ENCODE measurements at places on chromosomes 11 and 22.
A peak's percentile ranks its signal among the peaks of the same experiment; 100 is the strongest.

- no peak overlapping the region for H3K27ac ChIP-seq
- H3K27me3 ChIP-seq = no peaks in the 10 kb centered on the region
- no peak for DNase-seq
- peaks cover 12% of the 10 kb centered on the region for H3K4me1 ChIP-seq
- no peak overlapping the region for H3K4me3 ChIP-seq
Measured at GRCh38 chr22:43819931-43820640, 8.0 kb upstream of the EFCAB6 start.

- DNase-seq = no peak
- H3K36me3 ChIP-seq = peaks cover 5% of the 10 kb centered on the region
- H3K4me3 ChIP-seq = no peak overlapping the region
- no peak overlapping the region for H3K27ac ChIP-seq
- H3K27me3 ChIP-seq = no peaks in the 10 kb centered on the region
Measured at GRCh38 chr22:44291265-44291664, 21.5 kb downstream of the SHISAL1 start.

- H3K27me3 ChIP-seq = no peaks in the 10 kb centered on the region
- no peak overlapping the region for H3K4me3 ChIP-seq
- H3K27ac ChIP-seq = no peak overlapping the region
- peaks cover 15% of the 10 kb centered on the region for H3K4me1 ChIP-seq
Measured at GRCh38 chr11:84865257-84865656, 761.9 kb downstream of the DLG2 start.

GRCh38 chr11:66139817-66140404, 69.8 kb downstream of the PACS1 start:
- H3K4me1 ChIP-seq = peaks cover 5% of the 10 kb centered on the region
- H3K4me3 ChIP-seq = no peak overlapping the region
- DNase-seq = no peak
- H3K36me3 ChIP-seq = no peaks in the 10 kb centered on the region
- no peak overlapping the region for H3K27ac ChIP-seq

DNA sequence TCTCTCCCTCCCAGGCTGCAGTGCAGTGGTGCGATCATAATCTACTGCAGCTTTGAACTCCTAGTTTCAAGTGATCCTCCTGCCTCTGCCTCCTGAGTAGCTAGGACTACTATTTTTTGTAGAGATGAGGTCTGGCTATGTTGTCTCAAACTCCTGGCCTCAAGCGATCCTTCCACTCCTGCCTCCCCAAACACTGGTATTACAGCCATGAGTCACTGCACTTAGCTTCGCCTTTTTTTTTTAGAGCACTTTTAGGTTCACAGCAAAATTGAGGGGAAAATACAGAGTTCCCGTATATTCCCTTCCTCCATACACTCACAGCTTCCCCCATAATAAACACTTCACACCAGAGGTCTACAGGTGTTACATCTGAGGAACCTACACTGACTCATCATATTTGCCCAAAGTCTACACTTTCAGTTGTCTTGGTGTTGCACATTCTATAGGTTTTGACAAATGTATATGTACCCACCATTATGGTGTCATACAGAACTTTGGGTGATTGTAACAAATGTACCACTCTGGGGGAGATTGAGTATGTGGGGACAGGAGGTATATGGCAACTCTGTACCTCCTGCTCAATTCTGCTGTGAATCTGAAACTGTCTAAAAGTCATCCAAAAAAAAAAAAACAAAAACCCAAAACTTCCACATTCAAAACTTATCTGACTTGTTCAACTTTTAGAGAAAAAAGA, 11.3 kb upstream of the SLC37A4 start:
- H3K36me3 ChIP-seq = no peaks in the 10 kb centered on the region
- no peak overlapping the region for H3K27ac ChIP-seq
- H3K27me3 ChIP-seq = no peaks in the 10 kb centered on the region
- DNase-seq = no peak
- H3K4me1 ChIP-seq = peaks cover 14% of the 10 kb centered on the region
- no peak overlapping the region for H3K4me3 ChIP-seq

GRCh38 chr11:125020342-125020741, 42.8 kb upstream of the SLC37A2 start:
- DNase-seq = no peak
- H3K4me3 ChIP-seq = no peak overlapping the region
- H3K36me3 ChIP-seq = no peaks in the 10 kb centered on the region
- no peak overlapping the region for H3K27ac ChIP-seq
- H3K27me3 ChIP-seq = no peaks in the 10 kb centered on the region

GRCh38 chr11:123261345-123262106, 66.5 kb upstream of the CLMP start:
- H3K36me3 ChIP-seq = no peaks in the 10 kb centered on the region
- no peak overlapping the region for H3K27ac ChIP-seq
- H3K4me3 ChIP-seq = no peak overlapping the region
- DNase-seq = peak; percentile 90
- no peaks in the 10 kb centered on the region for H3K4me1 ChIP-seq
- H3K27me3 ChIP-seq = peaks cover 9% of the 10 kb centered on the region

DNA sequence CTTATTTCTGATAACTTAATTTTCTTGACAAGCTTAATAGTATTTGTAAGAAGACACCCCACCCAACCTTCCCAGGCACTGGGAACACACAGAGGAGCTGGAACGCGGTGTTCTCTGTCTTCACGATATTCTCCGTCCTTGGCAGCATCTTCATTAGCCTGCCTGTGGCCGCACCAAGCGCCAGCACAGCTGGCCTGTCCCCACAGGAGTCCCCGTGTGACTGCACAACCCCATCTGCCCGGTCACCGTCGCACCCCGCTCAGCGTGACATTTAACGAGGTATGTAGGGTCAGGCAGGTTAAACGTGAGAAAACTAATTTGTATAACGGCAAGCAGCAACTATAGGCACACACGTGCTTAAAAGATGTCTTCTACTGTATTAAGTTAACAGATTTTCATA, 293.3 kb downstream of the BRD1 start:
- peaks cover 32% of the 10 kb centered on the region for H3K4me1 ChIP-seq
- DNase-seq = peak; percentile 14
- no peaks in the 10 kb centered on the region for H3K36me3 ChIP-seq

GRCh38 chr11:126172596-126173038, 38.8 kb downstream of the RPUSD4 start:
- no peak overlapping the region for H3K4me3 ChIP-seq
- H3K27me3 ChIP-seq = no peaks in the 10 kb centered on the region
- H3K4me1 ChIP-seq = no peaks in the 10 kb centered on the region
- no peak for DNase-seq
- H3K36me3 ChIP-seq = no peaks in the 10 kb centered on the region

GRCh38 chr11:72363112-72363511, 71.2 kb downstream of the CLPB start:
- H3K27me3 ChIP-seq = no peaks in the 10 kb centered on the region
- H3K4me1 ChIP-seq = no peaks in the 10 kb centered on the region
- H3K4me3 ChIP-seq = no peak overlapping the region
- H3K36me3 ChIP-seq = no peaks in the 10 kb centered on the region

GRCh38 chr22:44537015-44537414, 39.0 kb upstream of the RTL6 start:
- no peaks in the 10 kb centered on the region for H3K36me3 ChIP-seq
- no peaks in the 10 kb centered on the region for H3K4me1 ChIP-seq
- no peak overlapping the region for H3K27ac ChIP-seq
- peaks cover 12% of the 10 kb centered on the region for H3K27me3 ChIP-seq

- H3K4me1 ChIP-seq = peaks cover 9% of the 10 kb centered on the region
- no peaks in the 10 kb centered on the region for H3K27me3 ChIP-seq
- no peak overlapping the region for H3K4me3 ChIP-seq
- no peak overlapping the region for H3K27ac ChIP-seq
- no peak for DNase-seq
- H3K36me3 ChIP-seq = no peaks in the 10 kb centered on the region
Measured at GRCh38 chr11:69883292-69884255, 64.4 kb upstream of the FGF3 start.

GRCh38 chr11:13324709-13325108, 47.1 kb downstream of the BMAL1 start:
- H3K36me3 ChIP-seq = no peaks in the 10 kb centered on the region
- no peaks in the 10 kb centered on the region for H3K27me3 ChIP-seq
- no peak overlapping the region for H3K4me3 ChIP-seq
- DNase-seq = no peak
- no peak overlapping the region for H3K27ac ChIP-seq

GRCh38 chr11:104254347-104254746, 90.4 kb upstream of the PDGFD start:
- H3K36me3 ChIP-seq = no peaks in the 10 kb centered on the region
- H3K4me3 ChIP-seq = no peak overlapping the region
- peak; percentile 85 for DNase-seq
- H3K4me1 ChIP-seq = no peaks in the 10 kb centered on the region

- no peaks in the 10 kb centered on the region for H3K36me3 ChIP-seq
- no peak overlapping the region for H3K27ac ChIP-seq
- H3K4me3 ChIP-seq = no peak overlapping the region
- no peaks in the 10 kb centered on the region for H3K27me3 ChIP-seq
- no peaks in the 10 kb centered on the region for H3K4me1 ChIP-seq
- DNase-seq = no peak
Measured at GRCh38 chr11:45030778-45031177, 80.1 kb upstream of the TP53I11 start.

- H3K36me3 ChIP-seq = no peaks in the 10 kb centered on the region
- no peak for DNase-seq
- H3K27me3 ChIP-seq = no peaks in the 10 kb centered on the region
- H3K4me1 ChIP-seq = peaks cover 16% of the 10 kb centered on the region
Measured at GRCh38 chr11:121393855-121394254, 58.3 kb upstream of the SORL1 start.

- no peak overlapping the region for H3K27ac ChIP-seq
- peak; percentile 60 for DNase-seq
- H3K27me3 ChIP-seq = peaks cover 100% of the 10 kb centered on the region
- H3K36me3 ChIP-seq = no peaks in the 10 kb centered on the region
- peak overlapping the region; percentile 53 for H3K4me3 ChIP-seq
Measured at GRCh38 chr11:128692753-128693415, 988 bp upstream of the FLI1 start.

DNA sequence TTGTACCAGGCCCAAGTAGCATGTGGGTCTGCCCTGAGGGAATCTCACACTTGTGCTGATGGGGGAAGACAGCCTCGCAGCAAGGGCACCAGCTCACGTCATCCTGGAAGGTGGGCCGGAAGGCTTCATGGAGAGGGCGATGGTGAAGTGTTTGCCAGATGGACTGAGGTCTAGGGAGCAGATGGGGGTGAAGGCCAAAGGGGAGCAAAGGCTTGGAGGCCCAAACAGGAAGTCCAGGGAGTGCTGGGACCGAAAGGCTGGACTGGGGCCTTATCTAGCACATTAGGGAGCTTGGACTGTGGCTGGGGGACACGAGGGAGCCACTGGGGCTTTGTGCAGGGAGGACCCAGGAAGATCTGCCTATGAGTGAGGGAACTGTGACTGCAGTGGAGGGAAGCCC, 1.2 kb upstream of the TNFRSF13C start:
- H3K4me1 ChIP-seq = peaks cover 12% of the 10 kb centered on the region
- H3K27me3 ChIP-seq = peaks cover 57% of the 10 kb centered on the region
- DNase-seq = no peak
- H3K36me3 ChIP-seq = no peaks in the 10 kb centered on the region
- no peak overlapping the region for H3K27ac ChIP-seq

DNA sequence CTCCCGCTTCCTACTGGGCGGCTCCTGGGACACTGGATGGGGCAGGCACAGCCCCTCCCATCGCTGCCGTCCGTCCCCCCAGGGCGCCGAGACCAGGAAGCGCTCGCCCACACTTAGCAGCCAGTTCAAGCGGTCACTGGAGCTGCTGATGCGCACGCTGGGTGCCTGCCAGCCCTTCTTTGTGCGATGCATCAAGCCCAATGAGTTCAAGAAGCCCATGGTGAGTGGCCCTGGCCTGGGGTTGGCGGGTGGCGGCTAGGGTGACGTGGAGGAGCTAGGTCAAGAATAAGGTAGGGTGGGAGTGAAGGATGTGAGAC, 44.6 kb downstream of the MYO7A start:
- H3K4me3 ChIP-seq = no peak overlapping the region
- peaks cover 54% of the 10 kb centered on the region for H3K4me1 ChIP-seq
- no peak overlapping the region for H3K27ac ChIP-seq
- H3K27me3 ChIP-seq = no peaks in the 10 kb centered on the region

GRCh38 chr11:102946237-102946636, 9.3 kb downstream of the MMP13 start:
- H3K36me3 ChIP-seq = no peaks in the 10 kb centered on the region
- no peak overlapping the region for H3K4me3 ChIP-seq
- H3K4me1 ChIP-seq = no peaks in the 10 kb centered on the region
- no peak overlapping the region for H3K27ac ChIP-seq
- no peak for DNase-seq
- H3K27me3 ChIP-seq = no peaks in the 10 kb centered on the region

DNA sequence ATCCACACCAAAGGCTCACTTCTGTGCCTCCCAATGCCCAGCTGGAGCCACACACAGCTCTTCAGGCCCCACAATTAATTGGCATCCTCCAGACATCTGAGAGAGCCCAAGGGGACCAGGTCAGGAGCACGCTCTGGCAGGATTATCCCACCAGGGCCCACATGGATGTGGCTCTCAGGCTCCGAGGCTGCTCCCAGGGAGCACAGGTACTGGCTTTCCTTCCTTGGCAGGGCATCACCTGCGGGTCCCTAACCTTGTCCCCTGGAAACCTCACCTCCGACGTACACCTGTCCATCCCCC, 54.3 kb downstream of the CD6 start:
- H3K27ac ChIP-seq = no peak overlapping the region
- H3K4me3 ChIP-seq = no peak overlapping the region
- peaks cover 52% of the 10 kb centered on the region for H3K27me3 ChIP-seq

DNA sequence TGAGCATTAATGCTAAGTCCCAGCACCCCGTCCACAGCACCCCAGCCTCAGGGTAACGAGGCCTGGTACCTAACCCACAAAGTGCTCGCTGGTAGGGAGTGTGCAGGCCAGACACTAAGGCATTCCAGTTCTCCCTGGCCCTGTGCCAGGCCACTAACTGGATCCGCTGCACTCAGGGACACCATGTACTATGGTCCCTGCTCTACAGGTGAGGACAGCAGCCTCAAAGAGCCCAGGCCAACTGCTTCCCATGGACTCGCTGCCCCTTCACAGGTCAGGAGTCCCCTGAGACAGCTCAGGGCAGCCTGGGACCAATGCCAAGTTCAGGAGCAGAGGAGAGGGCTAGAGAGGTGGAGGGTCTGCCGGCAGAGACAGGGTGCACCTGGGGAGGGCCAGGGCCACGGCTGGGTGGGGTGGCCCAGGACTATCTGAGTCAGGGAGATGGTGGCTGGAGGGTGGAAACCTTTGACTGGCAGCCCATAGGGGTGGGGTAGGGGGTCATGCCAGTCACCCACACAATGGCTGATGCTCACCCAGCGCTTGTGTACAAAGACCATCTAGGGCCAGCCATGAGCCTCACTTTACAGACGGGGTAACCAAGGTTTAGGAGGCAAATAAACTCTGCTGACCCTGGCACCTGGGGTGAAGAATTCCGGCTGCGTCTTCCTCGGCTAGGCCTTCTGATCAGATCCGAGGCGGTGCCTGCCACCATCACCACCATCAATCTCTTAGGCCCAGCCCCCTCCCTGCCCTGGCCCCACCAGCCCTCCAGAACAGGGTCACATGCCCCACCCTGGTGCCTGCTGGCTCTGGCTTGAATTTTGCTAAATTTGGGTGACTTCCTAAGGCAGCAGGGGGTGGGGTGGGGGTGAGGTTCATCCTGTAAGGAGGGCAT, 5.6 kb downstream of the OSBPL5 start:
- H3K27ac ChIP-seq = no peak overlapping the region
- H3K4me3 ChIP-seq = peak overlapping the region; percentile 59
- peak; percentile 44 for DNase-seq

Measured in neural progenitor cell (in vitro differentiated cells).